ENCODE measurements at places on chromosomes 12 and 14.

GRCh38 chr14:47300796-47301195 lies 374.6 kb downstream of the MDGA2 start:
- no peak for DNase-seq

GRCh38 chr12:87085286-87085685 lies 829.1 kb upstream of the MGAT4C start:
- DNase-seq: peak; percentile 3

DNA sequence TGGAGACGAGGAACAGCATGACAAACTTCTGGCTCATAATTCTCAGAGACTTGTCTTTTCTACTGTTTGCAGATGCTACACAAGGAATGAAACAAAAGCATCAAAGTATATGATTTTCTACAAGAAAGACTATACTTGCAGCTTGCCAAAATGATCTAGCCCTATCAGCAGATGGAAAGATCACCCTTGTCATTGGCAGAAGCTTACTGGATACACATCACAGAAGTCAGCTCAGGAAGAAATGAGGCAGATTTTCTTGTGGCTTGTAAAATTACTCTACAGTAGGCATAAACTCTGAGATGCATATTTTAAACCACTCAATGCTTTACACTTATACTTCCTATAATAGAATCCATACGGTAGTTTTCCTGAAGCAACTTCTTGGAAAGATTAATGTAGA lies 20.6 kb downstream of the E2F7 start:
- DNase-seq: no peak

DNA sequence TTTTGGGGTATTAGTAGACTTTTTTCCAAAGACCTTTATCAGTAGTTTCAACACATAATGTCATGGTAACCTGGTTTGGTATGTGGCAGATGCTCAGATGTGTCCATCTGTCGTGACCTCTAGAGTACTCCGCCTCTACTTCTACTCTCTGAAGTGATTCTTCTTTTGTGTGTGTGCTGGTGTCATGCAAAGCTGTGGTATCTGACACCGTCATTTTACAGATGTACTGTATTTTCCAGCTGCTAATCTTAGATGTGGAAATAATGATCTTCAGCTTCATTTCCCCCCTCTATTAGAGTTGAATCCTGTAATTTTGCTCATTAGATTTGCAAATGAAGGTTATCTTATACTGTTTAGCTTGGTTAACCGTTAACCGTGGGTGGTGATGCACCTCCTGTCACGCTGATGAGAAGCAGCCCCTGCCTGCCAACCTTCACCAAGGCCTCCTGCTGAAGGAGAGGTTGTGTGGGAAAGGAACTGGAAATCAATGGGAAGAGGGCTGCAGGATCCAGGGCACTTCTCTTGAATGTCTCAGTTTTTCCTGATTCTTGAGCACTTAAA lies 222.4 kb upstream of the AMIGO2 start:
- DNase-seq: no peak

GRCh38 chr12:68617160-68617926 lies 6.6 kb downstream of the RAP1B start:
- DNase-seq: no peak

- DNase-seq: peak; percentile 49
Measured at GRCh38 chr12:3119756-3120601, 42.8 kb downstream of the TSPAN9 start.
